Stimulated activated CD4-positive, alpha-beta T cell treated with anti-CD3 and anti-CD28 coated beads, Interleukin-15, amount 100 ng/mL, for 48 hours (primary cell): ENCODE measurements at places on chromosomes 3 and 15.

GRCh38 chr3:13894807-13895154 is 14.9 kb upstream of the WNT7A start:
- no peak for DNase-seq

GRCh38 chr3:124669470-124669869 is 60.8 kb upstream of the UMPS start:
- no peak for DNase-seq

DNA sequence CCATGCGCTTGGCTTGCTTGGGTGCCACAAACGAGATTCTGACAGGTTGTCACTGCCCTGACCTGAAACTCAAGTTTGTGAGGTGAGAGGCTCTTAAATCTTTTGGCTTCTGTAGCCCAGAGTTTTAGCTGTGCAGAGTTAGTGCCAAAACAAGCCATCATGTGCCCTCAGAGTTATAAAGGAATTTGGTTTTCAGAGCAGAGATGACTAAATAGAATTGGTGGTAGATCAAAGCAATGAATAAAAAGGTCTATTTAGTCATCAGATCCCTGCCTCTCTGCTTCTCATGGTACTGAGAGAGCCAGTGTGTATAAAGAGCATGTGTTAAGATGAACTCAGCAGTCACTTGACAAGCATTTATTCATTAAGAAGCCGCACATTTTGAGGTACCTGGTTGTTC is 207.5 kb upstream of the DPH6 start:
- no peak for DNase-seq

DNA sequence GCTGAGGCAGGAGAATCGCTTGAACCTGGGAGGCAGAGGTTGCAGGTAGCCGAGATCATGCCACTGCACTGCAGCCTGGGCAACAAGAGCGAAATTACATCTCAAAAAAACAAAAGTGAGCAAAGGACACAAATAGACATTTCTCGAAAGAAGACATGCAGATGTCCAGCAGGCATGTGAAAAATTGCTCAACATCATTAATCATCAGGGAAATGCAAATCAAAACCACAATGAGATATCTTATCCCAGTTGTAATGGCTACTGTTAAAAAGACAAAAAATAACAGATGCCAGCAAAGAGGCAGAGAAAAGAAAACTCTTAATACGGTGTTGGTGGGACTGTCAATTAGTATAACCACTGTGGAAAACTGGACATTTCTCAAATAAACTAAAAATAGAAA is 20.9 kb downstream of the ASB7 start:
- no peak for DNase-seq

DNA sequence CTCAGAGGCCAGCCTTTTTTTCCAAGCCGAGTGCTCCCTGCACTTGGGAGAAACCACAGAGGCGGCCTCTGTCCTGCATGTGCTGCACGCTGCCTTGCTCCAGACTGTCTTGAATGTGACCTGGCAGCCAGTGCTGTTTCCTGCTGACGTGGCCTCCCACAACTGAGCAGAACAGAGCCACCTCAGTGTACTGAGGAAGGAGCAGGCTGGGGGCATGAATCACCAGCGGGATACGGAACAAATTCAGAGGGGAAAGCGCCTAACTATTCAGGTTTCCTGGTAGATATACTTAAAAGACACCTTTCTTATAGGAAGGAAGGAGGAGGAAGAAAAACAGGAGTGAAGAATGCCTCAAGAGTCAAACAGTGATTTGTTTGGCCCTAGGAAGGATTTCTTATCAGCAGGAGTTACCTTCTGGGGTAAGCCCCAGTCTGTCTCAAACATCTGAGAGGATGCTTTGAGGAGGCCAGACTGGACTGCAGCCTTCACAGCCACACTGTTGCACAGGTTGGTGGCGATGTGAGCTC is 114.0 kb downstream of the FNDC3B start:
- peak; percentile 20 for DNase-seq

- DNase-seq: no peak
These were observed 33.1 kb upstream of the POLG start for GRCh38 chr15:89367485-89368451.

DNA sequence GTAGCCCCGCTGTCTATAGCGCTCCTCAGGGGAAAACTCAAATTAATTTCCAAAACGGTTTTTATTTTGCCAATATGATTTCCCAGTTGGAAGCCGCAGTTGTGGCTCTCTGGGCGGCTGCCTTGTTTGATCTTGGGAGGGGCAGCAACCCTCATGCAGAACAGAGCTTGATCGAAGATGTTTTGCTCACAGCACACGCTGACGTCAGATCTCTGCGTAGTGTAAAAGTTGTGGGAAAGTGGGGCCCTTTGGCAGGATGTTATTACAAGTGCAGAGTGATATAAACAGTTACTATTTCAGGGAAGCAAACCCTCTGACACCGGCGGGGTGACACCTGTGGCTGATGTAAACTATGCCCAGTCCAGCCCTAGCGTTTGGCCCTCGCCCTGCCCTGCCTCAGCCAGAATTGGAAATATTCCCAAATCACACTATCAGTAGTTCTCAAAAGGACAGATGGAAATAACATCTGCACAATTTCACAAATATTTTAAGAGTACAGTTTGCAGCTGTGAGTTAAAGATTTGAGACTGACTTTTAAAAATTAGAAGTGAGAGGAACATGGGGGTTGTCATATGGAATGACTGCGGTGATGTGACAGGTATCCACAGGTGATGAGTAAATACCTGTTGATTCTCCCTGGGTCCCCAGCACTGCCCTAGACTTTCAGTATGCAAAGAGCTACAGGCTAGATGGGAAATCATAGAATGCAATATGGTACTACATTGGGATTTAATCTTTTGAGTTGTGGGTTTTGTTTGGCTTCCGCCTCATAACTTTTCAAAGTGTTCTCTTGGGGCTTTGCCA is 1.7 kb downstream of the SYNM start:
- DNase-seq: no peak

DNA sequence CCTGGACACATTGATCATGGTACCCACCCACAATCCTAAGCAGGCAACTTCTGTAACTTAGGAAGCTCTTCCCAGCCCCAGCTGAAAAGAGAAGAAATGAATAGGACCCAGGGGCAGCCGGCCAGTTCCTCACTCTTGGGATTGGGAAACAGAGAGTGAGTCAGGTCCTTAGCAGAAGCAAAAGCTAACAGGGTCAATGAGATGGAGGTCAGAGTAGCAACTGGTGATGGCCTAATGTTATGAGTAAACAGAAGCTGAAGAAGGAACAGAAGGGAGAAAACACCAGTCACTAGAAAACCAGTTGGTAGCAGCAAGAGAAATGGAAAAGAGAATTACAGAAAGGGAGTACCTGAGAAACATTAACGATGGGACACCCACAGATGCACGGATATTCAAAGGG is 20.0 kb downstream of the RIOX2 start:
- DNase-seq: no peak
